SJCRH30 (cell line): ENCODE measurements at places on chromosomes 5 and 9.
A peak's percentile ranks its signal among the peaks of the same experiment; 100 is the strongest.

GRCh38 chr5:27479859-27480258 lies 441.5 kb upstream of the CDH9 start:
- DNase-seq, result no peak

- DNase-seq, result peak; percentile 89
These were observed at the start of gene TTC39B for GRCh38 chr9:15306757-15307522. Gene TTC39B (minus strand): TSS chr9:15307216. CDS start chr9:15307125, 91 bp downstream.

DNA sequence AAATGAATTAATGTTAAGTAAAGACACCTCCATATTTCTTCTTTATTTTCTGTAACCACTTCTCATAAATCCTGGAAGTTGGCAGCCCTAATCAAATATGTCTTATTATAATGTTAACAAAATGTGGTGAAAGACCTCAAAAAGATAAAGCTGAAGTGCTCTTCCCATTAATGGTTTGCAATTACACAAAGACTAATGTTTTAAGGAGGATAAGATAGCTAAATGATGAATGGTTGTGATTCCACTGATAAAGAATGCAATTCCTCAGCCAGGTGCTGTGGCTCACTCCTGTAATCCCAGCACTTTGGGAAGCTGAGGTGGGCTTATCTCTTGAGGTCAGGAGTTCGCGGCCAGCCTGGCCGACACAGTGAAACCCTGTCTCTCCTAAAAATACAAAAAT lies 125.8 kb upstream of the SNX2 start:
- no peak for DNase-seq

DNA sequence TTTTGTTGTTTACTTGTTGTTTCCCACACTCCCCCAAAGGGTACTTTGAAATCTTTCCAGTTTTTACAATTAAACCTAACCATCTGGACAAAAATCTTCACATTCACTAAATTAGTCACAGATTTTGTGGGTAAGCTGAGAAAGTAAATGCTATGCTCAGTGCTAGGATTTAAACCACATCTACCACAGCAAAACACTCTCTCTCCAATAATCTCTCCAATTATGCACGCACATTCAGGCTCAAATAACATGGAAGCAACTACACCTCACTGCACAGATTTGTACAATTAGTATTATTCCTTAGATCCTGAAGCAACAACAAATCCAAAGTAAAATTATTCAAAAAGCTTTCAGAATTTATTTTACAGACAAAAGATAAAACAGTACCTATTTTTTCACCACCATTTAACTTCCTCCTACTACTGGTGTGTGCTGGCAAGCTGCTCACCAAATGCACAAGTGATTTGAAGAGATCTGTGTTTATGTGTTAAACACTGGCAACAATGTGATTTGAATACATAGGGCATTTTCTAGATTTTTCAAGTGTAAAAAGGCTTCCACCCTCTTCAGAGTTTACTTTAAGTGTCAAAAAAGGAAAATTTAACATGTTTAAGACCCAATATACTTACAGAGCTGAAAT lies 16.6 kb downstream of the ZNF608 start:
- DNase-seq, result peak; percentile 37
